Thoracic aorta (tissue), 2 donors: ENCODE measurements at places on chromosomes 5 and 9.

DNA sequence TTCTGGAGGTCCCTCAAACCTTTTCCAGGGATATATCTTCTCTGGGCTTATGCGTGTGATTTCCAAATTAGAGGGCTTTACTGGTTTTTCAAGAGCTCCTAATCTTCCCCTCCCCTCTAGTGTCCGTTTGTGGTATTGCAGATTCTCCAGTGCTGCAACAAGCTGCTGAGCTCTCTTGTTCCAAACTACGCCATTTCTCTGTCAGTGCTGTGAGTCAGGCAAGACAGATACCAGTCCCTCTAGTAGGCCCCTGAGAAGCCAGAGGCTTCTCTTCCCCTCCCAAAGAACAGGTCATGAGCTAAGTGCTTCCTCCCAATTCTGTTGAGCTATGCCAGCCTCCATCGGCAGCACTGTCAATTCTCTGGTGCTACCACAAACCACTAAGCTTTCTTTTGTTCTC, 149.5 kb downstream of the FANCC start:
- H3K27me3 ChIP-seq, result no peaks in the 10 kb centered on the region
- H3K4me1 ChIP-seq, result no peaks in the 10 kb centered on the region
- no peaks in the 10 kb centered on the region for H3K36me3 ChIP-seq
- DNase-seq, result no peak

- H3K4me3 ChIP-seq, result no peak overlapping the region
- H3K4me1 ChIP-seq, result peaks cover 17% of the 10 kb centered on the region
- no peaks in the 10 kb centered on the region for H3K27me3 ChIP-seq
- no peak overlapping the region for H3K27ac ChIP-seq
Observed at GRCh38 chr5:56330167-56330566, 97.0 kb upstream of the ANKRD55 start.

DNA sequence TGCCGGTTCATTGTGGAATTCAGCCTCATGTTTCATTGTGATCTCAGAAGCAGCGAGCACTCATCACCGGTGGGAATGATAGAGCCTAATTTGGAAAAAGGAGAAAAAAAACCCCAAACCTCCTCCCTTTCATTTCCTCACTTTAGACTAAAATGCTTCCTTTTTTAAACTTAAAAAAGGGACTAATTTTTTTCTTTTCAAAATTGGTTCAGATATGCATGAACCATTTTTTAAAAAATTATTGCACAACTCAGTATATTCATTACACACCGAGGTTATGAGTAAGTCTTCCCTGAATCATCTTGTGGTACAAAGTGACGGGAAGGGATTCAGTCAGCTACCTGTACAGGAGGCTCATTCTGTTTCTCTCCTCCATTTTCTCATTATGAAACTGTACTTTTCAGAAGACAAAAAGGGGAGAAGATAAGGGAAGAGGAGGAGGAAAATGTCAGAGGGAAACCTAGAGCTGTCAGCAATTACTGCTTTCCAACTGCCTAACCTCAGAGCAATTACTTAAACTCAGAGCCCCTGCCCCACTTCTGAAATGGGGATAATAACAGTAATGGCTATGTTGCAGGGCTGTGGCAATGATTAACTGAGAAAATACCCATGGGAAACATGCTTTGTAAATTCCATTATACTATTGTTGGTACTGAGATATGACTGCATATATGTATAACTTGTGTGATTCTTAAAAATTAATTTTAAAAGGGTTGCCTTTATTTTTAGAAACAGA, 24.0 kb downstream of the GALNT10 start:
- no peaks in the 10 kb centered on the region for H3K36me3 ChIP-seq
- no peaks in the 10 kb centered on the region for H3K4me1 ChIP-seq
- no peak overlapping the region for H3K4me3 ChIP-seq
- H3K27ac ChIP-seq, result no peak overlapping the region
- no peaks in the 10 kb centered on the region for H3K27me3 ChIP-seq

DNA sequence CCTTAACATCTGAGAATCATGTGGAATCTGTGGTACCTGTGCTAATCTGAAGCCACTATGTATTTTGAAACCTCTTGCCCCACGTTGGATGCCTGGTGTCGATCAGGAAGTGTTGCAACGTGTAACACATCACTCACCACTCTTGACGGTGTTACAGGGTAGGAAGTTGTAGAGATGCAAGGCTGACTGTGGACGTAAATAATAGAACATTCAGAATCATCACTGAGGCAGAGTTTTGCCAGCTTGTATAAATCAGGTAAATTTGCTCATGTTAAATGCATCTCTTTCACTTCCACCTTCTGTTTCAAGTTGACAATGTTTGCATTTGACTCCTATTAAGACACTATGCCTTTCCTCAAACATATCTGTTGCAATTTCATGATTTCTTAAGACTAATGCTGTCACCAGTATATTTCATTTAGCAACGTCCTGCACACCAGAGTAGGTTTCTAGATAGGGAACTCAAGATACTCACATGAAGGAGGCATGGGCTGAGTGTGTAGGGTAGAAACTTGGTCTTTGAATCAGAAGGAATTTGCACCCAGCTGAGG, 38.1 kb downstream of the BASP1 start:
- no peaks in the 10 kb centered on the region for H3K36me3 ChIP-seq
- H3K27me3 ChIP-seq, result no peaks in the 10 kb centered on the region
- DNase-seq, result no peak

- no peak overlapping the region for H3K4me3 ChIP-seq
- no peak for DNase-seq
- no peaks in the 10 kb centered on the region for H3K27me3 ChIP-seq
- H3K27ac ChIP-seq, result no peak overlapping the region
- peaks cover 23% of the 10 kb centered on the region for H3K4me1 ChIP-seq
Observed at GRCh38 chr5:96329886-96330529, 103.0 kb downstream of the PCSK1 start.
